ENCODE measurements at places on chromosomes 11 and 22. TPM values are rescaled to one million over a fixed set of nuclear protein-coding genes. Genes with fewer than 3 reads are reported as not detected.

The FBLN1 gene
- 42.3 TPM for total RNA-seq

The FAT3 gene
- total RNA-seq, result 0.72 TPM

The GLB1L2 gene
- 2.1 TPM for total RNA-seq

The RCOR2 gene
- total RNA-seq, result 1.3 TPM

The IFITM10 gene
- 0.94 TPM for total RNA-seq

The OR51B4 gene
- not detected for total RNA-seq

The EMID1 gene
- 0.28 TPM for total RNA-seq

The CCDC89 gene
- not detected for total RNA-seq

The OR5P2 gene
- total RNA-seq, result not detected

The RTCB gene
- total RNA-seq, result 80.7 TPM

The PRR33 gene
- total RNA-seq, result not detected

The LINC01488 gene
- not detected for total RNA-seq

The PARVG gene
- total RNA-seq, result not detected

The SEZ6L gene
- not detected for total RNA-seq

The TMEM191B gene
- 1.1 TPM for total RNA-seq

The IGSF22 gene
- total RNA-seq, result not detected

The ASCL2 gene
- total RNA-seq, result not detected

The KMT5B gene
- 19.7 TPM for total RNA-seq

The C11orf42 gene
- total RNA-seq, result not detected

The CAPN5 gene
- 8.3 TPM for total RNA-seq

The RAG1 gene
- 0.27 TPM for total RNA-seq

The MS4A3 gene
- total RNA-seq, result not detected

The MIAT gene
- total RNA-seq, result 0.39 TPM

The RFPL1 gene
- not detected for total RNA-seq

The CDC42EP1 gene
- total RNA-seq, result 40.9 TPM

The BIRC3 gene
- 32.7 TPM for total RNA-seq

The TRPC6 gene
- total RNA-seq, result 0.89 TPM

The OR5B21 gene
- not detected for total RNA-seq

The HEPN1 gene
- total RNA-seq, result not detected

The MPPED1 gene
- total RNA-seq, result not detected

The CELF1 gene
- total RNA-seq, result 53.7 TPM

The SERPING1 gene
- total RNA-seq, result 0.42 TPM

The SGSM1 gene
- total RNA-seq, result 0.23 TPM

The SCUBE1 gene
- 0.20 TPM for total RNA-seq

The TKFC gene
- total RNA-seq, result 74.5 TPM

The POLR3H gene
- total RNA-seq, result 47.0 TPM

The CD6 gene
- total RNA-seq, result 0.47 TPM

The ESAM gene
- total RNA-seq, result 10.5 TPM

The TIMP3 gene
- total RNA-seq, result 2.3 TPM

The GPHA2 gene
- not detected for total RNA-seq

The APOA5 gene
- total RNA-seq, result not detected

The LDLRAD3 gene
- total RNA-seq, result 23.6 TPM

The KRTAP5-8 gene
- total RNA-seq, result not detected

The RASL10A gene
- total RNA-seq, result 0.28 TPM

The LRRC4C gene
- total RNA-seq, result not detected

The LBHD1 gene
- total RNA-seq, result 6.6 TPM

The MAP6 gene
- total RNA-seq, result 1.4 TPM

The NEFH gene
- total RNA-seq, result 0.05 TPM

The BAIAP2L2 gene
- total RNA-seq, result 4.3 TPM

The PLEKHA7 gene
- 17.8 TPM for total RNA-seq

The IL17REL gene
- total RNA-seq, result not detected

The C1QTNF5 gene
- not detected for total RNA-seq

The UBQLN3 gene
- total RNA-seq, result not detected

The TMEM179B gene
- 90.3 TPM for total RNA-seq

The C11orf87 gene
- 0.01 TPM for total RNA-seq
